ENCODE measurements at places on chromosomes 1 and 21.

DNA sequence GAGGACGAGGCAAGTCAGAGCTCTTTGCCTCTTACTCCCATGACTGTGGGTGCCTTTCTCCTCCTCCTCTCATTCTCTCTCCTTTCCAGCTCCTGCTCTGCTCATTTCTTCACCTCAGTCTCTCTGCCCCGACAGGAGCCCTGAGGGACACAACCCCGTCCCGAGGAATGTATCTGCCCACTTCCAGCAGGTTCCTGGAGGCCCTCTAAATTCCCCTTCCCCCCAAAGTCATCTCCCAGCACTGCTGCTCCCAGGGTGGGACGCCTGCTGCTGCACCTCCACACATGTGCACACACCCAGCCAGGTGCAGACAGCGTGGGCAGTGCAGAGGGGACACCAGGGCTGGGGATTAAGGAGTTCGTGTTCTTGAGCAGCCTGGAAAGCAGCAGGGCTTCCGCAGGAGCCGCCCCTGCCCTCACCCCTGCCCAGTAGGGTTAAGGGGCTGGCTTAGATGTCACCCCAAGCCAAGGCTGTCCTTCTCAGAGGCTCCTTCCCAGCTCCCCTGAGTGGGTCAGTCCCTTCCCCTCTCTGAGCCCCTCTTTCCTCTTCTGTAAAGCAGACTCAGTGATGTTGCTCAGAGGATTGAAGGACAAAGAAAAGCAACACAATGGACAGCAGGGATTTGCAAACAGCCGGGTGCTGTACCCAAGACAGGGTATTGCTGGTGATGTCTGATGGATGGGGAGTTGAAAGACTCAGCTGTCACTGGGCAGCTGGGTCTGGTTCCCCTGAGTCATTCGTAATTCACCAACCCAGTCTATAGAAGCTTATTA is 346.0 kb downstream of the MATN1 start:
- DNase-seq, result no peak

- DNase-seq, result no peak
Observed at GRCh38 chr21:42038826-42039425, 28.8 kb upstream of the ZBTB21 start.

DNA sequence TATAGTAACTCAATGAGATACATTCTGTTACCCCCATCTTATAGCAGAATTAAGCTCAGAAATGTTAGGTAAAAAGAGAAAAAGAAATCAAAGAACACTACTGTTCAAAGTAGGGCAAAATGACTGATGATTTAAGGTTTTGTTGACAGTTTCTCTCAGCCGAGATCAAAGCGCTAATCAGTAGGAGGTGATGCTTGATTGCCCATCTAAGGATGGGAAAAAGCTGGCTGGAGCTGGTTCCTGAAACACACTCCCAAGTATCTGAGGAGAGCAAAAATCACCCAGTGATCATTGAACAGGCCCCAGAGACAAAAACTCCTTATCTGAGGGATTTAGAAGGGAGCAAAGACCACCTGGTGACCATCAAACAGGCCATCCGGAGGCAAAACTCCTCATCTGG is 64.5 kb upstream of the CSF1 start:
- DNase-seq, result peak; percentile 68

- DNase-seq, result no peak
Observed at GRCh38 chr1:17112496-17113236, 6.6 kb downstream of the PADI2 start.

DNA sequence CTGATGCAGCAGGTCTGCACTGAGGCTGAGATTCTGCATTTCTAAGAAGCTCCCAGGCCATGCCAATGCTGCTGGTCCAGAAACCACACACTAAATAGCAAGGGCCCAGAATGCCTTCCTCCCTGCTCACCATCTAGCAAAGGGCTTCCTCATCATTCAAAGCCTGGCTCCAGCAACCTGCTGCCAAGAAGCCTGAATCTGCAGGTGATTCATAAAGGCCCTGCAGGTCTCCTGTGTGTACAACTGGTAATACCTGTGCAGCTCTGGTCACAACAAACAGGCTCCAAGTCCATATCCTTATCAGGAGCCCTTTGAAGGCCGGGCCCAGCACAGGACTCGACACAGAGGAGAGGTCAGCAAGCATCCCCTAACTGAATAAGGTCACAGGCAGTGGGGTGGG is 26.7 kb downstream of the GLIS1 start:
- DNase-seq, result no peak

DNA sequence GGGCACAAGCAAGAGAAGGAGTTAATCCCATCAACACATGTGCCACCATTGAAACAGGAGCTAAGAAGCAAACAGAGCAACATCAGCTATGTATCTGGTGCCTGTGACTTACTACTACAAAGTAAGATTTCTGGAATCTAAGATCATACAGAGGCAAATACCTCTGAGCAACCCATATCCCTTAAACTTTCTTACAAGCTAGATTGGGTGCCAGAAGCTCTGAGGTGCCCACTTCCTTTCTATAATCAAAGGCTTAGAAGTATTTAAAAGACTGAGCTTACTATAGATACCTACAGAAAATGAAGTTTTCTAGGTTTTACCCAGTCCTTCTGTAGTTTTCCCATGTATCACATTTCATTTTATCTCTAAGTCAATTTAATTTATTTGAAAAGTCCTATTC is 44.4 kb upstream of the ADAM30 start:
- DNase-seq, result no peak

DNA sequence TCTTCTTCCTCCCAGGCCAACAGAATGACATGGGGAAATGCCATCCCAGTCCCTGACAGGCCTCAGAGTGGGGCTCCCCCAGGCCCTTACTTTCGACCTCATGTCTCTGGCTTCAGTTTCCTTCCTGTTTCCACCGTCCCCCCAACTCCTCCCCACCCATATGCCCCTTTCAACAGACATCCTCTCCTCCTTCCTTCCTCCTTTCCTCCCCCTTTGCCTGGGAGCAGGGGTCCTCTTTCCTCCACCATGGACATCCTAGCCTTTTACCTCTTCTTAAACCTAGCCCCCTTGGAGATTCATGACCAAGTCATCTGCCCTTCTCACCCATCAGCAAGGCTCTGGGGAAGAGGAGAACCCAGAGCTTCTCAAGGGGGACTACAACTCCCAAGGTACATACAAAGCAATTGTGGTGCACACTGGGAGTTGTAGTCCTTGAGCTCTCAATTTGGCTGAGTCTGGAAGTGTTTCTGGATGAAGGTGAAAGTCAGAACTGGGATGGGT is 4.0 kb downstream of the ZBTB7B start:
- DNase-seq, result no peak

DNA sequence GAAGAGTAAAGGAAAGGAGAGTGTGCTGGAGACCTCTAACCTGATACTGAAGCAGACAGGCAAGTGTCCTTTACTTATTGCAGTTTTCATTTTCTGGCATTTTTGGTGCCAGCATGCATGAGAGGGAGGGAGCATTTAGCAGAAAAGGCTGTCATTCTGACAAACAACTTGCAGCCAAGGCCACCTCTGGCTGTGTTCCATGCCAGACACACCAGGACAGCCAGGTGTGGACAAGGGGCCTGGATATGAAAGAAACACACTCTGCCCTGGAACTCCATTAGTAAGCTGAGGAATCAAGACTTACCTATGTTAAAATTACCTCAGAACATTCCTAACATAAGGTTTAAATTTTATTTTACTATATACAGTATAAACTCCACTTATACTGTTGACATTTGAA is 365.4 kb upstream of the CAMK1G start:
- no peak for DNase-seq

Measured in kidney glomerular epithelial cell (primary cell).